CMK (cell line): ENCODE measurements at places on chromosomes 4 and X.

- DNase-seq = no peak
These were observed 499.3 kb upstream of the CT83 start for GRCh38 chrX:116961872-116962582.

DNA sequence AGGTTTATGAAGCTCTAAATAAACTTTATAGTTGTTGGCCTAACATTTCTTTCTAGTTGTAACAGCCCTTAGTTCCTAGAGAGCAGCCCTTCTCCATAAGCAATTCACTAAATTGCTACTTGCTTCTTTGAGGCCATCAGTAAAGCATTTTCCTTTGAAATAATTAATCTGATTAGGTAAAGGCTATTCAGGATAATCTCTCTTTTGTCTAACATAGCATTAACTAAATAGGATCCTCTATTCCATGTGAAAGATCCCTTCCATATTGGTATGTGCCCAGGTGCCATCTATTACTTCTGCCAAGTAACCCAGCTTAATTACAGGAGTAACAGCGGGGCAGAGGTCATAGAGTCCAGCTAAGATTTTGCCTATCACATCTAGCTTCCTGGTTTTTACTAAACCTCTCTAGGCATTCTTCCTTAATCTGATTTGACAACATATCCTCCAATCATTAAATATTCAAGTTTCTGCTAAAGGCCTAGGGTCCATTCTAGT, 1408.0 kb downstream of the PCDH18 start:
- DNase-seq = no peak

DNA sequence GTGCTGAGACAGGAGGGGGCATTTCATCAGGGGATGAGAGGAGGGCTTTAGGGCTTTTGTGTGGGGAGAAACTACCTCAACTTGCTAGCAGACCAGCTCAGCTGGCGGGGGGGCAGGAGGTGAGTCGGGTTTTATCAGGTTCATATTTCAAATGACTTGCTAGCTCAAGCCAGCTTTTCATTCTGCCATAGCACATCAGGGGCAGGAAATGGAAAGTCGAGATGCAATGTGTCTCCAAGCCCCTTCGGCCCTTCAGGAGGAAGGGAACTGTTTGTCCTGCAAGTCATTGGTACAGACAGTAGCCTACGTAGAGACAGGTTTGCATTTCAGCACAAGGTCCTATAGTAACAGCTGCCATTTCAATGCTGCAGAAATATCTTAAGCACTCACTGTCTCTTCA, 194.1 kb downstream of the PTTG2 start:
- no peak for DNase-seq

GRCh38 chrX:71167031-71167781, 22.6 kb downstream of the NLGN3 start:
- DNase-seq = no peak

DNA sequence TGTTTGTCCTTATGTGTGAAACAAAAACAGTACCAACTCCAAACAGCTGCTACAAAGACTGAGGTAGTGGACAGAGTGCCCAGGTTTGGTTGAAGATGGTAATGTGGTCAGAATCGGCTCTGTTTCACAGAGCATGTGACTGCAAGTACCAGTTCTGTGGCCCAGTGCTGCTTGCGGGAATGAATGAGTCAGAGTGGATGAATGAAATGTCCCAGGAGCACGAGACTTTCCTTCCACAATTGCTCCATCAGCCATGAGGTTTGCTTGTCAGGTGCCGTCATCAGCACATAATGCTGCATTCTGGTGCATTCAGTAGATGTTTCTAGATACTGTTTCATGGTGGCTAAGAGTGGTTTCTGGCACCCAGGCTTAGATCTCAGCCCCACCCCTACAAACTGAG, 84.2 kb downstream of the GPR143 start:
- DNase-seq = no peak

DNA sequence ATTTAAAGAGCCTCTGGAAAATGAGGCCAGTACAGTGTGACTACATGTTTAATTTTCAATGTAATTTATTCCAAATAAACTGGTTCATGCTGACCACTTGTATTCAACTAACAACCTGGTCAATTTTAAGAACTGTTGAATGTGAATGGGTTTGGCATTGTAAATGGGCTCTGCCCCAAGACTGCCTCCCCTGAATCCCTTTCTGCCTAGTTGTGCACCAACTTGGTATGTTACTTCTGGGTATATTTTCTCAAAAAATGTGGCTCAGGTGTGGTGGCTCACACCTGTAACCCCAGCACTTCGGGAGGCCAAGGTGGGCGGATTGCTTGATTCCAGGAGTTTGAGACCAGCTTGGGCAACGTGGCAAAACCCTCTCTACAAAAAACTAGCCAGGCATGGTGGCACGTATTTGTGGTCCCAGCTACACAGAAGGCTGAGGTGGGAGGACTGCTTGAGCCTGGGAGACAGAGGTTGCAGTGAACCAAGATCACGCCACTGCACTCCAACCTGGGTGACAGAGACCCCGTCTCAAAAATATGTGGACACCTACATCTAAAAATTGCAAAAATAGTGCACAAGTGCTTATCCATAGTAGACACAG, 7.2 kb downstream of the RPL9 start:
- DNase-seq = no peak

- no peak for DNase-seq
These were observed 45.6 kb downstream of the SEL1L3 start for GRCh38 chr4:25817059-25817681.

DNA sequence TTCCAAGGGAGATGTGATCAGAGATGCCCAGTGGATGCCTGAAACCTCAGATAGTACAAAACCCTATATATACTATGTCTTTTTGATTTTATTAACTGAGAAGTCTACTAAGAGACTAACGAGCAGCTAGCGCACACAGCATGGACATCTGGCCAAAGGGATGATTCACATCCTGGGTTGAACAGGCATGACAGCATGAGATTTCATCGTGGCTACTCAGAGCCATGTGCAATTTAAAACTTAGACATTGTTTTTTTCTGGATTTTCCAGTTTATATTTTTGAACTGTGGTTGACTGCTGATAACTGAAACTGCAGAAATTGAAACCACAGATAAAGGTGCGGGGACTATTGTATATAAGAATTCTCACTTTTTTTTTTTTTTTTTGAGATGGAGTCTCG, 2252.9 kb upstream of the AGA start:
- no peak for DNase-seq
